ENCODE measurements at places on chromosomes 12 and 14.

DNA sequence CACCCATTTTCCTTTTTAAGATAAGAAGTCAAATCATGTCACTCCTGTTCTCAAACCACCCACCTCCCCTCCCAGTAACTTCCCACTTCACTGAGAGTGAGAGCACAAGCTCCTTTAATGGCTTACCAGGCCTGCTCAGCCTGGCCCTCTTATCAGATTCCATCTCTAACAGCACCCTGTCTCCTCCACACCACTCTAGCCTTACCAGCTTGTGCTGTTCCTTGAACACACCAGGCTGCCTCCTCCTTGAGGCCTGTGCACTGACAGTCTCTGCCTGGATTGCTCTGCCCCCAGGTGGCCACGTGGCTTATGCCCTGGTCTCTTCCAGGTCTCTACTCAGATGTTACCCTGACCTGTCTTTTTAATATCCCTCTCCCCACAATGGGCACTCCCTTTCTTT, 40.1 kb upstream of the EVL start:
- DNase-seq, result no peak

DNA sequence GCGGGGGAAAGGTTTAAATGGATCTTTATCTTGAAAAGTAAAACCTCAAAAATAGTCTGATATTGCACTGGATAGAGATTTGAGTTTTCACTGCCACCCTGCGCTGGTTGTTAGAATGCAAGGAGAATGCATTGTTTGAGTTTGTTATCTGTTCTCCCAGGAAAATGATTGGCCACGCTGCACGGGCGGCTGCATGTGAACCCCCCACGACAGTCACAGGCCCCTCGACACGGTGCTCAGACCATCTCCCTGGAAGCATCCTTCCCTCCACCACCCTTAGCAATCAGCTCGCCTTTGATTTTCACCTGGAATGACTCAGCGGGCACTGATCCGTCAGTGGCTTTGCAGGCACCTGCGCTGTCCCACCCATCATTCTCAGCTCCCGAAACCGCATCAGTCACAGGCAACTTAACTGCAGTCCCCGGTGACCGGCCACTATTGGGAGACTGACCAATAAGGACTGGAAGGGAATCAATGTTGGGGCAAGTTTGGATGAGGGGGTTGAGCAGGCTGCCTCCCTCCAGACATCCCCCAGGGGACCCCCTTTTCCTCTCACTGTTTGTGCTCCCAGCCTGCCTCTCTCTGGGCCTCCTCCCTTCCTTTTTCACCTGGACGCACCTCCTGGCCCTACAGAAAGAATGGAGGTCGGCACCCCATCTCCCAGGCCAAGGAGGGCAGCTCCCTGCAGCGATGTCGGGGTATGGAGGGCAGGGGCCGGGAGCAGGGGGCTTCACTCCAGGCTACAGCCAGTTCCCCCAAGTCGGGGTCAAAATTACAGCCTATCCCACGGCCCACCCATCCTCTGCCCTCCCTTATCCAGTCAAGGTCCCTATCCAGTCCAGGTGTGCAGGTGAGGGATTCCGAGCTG, 28.5 kb upstream of the C14orf180 start:
- no peak for DNase-seq

- DNase-seq, result no peak
These were observed 357.7 kb downstream of the CACNA1C start for GRCh38 chr12:2410496-2410895.

GRCh38 chr12:32302218-32303173, 96.9 kb upstream of the FGD4 start:
- DNase-seq, result peak; percentile 14

GRCh38 chr14:102504328-102504999, 5.1 kb downstream of the ANKRD9 start:
- DNase-seq, result no peak

- DNase-seq, result no peak
These were observed 873.5 kb upstream of the TMEM132C start for GRCh38 chr12:127393465-127393864.

DNA sequence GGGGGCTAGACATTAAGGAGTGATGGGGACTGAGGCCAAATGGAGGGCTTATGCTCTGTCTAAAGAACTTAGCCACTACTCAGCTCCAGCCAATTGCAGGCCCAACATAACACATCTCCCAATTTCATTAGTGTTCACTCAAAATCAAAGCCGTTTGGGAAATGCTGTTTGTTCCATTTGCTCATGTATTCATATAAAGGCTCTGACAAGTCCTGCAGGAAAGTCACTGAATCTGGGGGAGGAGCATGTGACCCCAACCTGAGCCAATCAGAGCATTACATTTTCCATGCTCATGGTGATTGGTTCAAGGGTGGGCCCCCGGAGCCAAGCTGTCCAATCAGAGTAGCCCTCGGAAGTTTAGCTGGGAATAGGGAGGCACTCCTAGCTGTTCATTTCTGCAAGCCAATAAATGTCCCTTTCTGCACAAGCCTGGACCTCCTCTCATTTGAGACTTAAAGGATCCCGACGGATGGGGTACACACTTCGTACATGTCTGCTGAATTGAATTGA, 20.9 kb downstream of the SDSL start:
- DNase-seq, result no peak

GRCh38 chr12:108973629-108974152, 47.2 kb downstream of the SVOP start:
- no peak for DNase-seq

GRCh38 chr14:94628578-94628977, 16.4 kb downstream of the SERPINA3 start:
- no peak for DNase-seq

DNA sequence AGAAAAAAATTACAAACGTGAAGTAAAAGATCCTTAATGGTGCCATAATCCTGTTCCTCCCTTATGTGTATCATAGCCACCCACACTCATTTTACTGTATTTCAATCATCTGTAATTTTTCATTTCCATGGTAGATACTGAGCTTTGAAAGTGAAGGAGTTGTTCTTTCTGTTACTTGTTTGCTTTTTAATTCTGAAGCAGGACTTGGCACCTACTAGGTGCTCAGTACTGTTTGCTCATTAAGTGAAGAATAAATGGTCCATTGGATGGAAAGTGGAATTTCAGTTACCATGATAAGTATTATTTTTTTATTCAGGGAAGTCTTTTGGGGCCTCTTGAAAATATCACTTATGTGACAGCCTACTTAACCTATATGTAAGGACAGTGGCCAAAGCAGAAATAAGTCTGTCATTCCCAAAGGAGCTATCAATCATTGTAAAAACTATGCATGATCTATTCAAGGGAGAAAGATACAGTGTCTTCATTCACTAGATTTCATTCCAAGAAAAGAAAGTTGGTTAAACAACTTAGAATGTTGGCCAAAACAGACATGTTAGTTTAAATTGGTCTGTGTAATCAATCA, 1244.4 kb upstream of the SEL1L start:
- no peak for DNase-seq

- DNase-seq, result no peak
These were observed 79.9 kb downstream of the ARF6 start for GRCh38 chr14:49972823-49973222.

- DNase-seq, result no peak
These were observed 454.4 kb downstream of the VRK1 start for GRCh38 chr14:97251491-97252155.

GRCh38 chr12:75390156-75390898, 562 bp upstream of the GLIPR1L2 start:
- DNase-seq, result no peak

- DNase-seq, result peak; percentile 42
These were observed 57.4 kb downstream of the TMTC1 start for GRCh38 chr12:29726321-29726692.

DNA sequence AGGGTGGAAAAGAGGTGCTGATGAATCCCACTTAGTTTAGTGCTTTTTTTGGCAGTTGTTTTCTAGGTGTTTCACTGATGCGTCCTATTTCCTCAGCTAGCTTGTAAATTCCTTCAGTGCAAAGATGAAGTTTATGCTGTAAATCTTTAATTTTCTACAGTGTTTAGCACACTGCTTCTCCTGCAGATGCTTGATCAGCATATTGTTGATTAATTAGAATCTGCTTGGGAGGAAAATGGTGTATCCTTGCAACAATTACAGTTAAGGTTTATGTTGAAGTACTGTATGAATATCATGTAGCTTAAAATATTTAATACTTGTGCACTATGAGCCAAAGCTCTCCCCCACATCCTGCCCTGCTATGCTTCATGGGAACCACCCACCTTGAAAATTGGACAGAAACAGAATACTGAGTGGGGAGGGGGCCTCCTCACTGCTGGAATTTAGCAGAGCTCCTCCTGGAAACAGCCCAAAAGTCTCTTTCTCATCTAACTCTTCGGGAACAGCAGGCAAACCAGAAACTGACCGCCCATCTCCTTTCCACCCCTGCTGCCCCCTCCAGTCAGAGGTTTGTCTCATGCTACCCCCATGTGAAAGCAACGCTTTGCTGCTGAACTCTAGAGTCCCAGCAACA, 20.3 kb upstream of the DHRS4 start:
- no peak for DNase-seq

DNA sequence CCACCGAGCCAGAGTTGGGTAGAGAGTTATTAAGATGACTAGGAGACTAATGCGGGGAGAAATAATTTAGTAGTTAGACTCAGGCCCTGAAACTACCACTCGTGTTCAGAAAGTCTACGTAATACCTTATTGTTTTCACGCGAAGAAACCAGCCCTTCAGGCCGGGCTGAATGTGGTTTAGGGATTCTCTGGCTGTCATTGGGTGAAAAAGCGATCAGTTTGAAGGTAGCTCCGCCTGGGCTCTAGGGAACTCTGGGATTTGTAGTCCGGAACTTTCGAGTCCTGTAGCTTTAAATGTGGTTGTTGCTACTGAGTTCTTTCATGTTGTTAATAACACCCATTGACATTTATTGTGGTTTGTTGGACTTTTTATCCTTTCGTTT, 549 bp upstream of the WDR89 start:
- peak; percentile 85 for DNase-seq

- no peak for DNase-seq
These were observed 16.6 kb downstream of the PITPNM2 start for GRCh38 chr12:123134271-123134671.

Data from NCI-H1105 (cell line).